Metanephros (tissue), 2 donors: ENCODE measurements at places on chromosomes 7 and 10. TPM values are rescaled to one million over a fixed set of nuclear protein-coding genes. Genes with fewer than 3 reads are reported as not detected.

ZNF117 gene
- 18.5 TPM for total RNA-seq

TFPI2 gene
- 9.8 TPM for total RNA-seq

CRTAC1 gene
- 14.3 TPM for total RNA-seq

SEC24C gene
- total RNA-seq: 52.0 TPM

C10orf67 gene
- total RNA-seq: 1.8 TPM

RBP3 gene
- not detected for total RNA-seq

MSS51 gene
- 4.1 TPM for total RNA-seq

GHRHR gene
- not detected for total RNA-seq

SH2D4B gene
- 0.12 TPM for total RNA-seq

UTF1 gene
- total RNA-seq: 0.35 TPM

CDHR3 gene
- 10.7 TPM for total RNA-seq

IKZF1 gene
- total RNA-seq: 12.7 TPM

SORCS1 gene
- 14.5 TPM for total RNA-seq

TSPAN15 gene
- total RNA-seq: 52.1 TPM

TACR2 gene
- total RNA-seq: not detected

OR6V1 gene
- not detected for total RNA-seq

ATE1 gene
- 37.0 TPM for total RNA-seq

SYT15 gene
- total RNA-seq: 2.7 TPM

PTEN gene
- 98.8 TPM for total RNA-seq
